Substantia nigra (tissue), 51 donors: ENCODE measurements at places on chromosomes 13 and 19.

DNA sequence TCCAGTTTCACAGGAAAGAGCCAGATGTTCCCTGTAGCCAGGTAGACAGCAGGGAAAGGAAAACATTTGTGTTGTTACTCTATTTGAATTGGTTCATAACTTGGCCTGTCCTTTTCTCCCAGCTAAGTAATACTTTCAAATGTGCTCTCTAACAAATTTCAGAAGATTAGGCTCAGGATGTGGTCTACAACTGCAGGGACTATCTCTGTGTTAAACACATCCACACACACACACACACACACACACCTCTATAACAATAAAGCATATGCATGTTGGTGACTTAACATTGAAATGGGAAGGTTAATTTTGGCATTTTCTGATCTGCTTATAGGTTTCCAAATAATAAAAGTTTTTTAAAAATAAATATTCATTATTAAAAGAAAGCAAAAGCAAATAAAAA is 316.0 kb upstream of the ARGLU1 start:
- no peak for DNase-seq

DNA sequence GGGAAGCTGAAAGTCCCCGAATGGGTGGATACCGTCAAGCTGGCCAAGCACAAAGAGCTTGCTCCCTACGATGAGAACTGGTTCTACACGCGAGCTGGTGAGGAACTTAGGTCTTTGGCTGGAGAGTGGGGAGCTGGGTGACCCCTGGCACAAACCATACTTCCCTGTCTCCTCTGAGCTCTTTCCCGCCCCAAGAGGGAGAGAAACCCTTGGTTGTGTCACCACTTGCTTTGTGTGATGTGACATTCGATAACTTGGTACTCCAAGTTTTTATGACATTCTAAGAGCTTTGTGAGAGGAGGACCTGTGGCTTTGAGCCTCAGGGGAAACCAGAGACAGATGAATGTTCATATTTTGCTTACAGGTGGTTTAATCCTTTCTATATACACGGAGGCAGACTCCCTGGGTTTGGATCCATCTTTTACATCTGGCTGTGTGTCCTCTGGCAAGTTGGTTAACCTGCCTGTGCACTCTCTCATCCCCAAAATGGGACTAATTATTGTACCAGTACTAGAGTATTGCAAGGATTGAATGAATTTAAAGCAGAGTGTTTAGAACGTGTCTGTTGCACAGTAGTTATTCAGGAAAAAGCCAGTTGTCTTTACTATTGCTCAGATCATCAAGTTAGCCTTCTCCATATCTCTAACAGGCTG is 1.2 kb downstream of the RPS19 start:
- no peak for DNase-seq

DNA sequence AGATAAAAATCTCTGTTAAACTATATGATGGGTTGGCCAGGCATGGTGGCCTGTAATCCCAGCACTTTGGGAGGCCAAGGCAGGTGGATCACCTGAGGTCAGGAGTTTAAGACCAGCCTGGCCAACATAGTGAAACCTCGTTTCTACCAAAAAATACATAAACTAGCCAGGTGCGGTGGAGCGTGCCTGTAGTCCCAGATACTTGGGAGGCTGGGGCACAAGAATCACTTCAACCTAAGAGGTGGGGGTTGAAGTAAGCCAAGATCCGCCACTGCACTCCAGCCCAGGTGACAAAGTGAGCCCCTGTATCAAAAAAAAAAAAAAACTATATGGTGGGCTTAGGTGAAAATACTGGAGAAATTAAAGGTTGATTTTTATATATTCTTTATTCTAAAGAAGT is 11.3 kb downstream of the TBC1D4 start:
- DNase-seq = no peak

- no peak for DNase-seq
Measured at GRCh38 chr13:108708921-108709320, 79.5 kb downstream of the MYO16 start.

DNA sequence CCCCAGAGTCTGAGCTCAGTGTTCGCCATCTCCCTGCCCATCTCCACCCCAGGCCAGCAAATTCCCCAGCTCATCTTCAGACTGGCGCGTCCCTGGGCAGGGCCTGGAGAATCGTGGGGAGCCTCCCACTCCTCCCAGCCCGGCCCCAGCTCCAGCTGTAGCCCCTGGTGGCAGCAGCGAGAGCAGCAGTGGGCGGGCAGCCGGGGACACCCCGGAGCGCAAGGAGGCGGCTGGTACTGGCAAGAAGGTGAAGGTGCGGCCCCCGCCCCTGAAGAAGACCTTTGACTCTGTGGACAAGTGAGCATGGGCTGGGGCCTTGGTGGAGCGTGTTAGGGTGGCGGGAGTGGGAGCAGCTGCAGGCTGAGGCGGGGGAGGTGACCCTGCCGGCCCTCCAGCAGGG is 8.4 kb upstream of the PRR19 start:
- DNase-seq = no peak

DNA sequence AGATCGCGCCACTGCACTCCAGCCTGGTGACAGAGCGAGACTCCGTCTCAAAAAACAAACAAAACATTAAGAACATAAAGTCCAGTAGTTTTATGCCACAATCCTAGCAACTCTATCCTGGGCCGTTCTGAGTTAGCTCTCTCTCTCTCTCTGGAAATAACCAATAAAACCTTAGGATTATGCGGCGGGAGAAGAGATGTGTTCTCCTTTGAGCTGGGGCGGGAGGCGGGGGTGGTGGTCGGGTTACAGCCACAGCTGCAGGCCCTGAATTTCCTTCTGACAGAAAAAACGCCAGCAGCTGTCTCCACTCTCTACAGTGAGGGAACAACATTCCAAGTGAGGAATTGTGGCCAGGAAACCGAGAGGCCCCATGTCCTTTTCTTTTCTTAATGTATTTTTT is 9.1 kb upstream of the PNMA8A start:
- DNase-seq = no peak

- DNase-seq = no peak
Measured at GRCh38 chr19:37763488-37763887, 15.9 kb downstream of the ZNF573 start.

DNA sequence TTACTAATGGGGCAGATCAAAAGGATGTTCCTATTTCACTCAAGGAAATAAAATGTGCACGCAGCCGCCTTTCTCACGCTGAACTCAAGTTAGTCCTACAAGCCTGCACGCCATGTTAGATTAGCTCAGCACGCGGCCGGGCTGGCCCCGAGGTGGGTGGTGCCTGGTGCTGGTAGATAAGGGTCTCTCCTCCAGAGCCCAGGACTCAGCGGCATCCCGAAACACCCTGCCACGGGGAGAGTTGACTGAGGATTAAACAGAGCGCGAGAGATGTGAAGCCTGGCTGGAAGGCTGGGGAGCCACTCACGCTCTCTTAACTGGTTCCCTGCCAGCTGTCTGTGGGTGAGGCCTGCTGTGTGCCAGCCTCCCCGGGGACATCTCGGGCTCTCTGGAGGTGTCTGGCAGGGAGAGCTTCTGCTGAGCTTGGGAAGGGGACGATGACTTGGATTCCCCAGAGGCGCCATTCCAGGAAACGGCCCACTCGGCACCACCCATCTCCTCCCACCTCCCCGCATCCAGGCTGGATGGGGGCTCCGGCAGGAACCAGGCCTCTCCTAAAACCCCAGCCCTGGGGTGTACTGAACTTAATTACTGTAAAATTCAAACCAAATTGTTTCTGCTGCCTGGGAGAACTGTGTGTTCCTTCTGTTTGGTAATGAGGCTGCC is 122.2 kb downstream of the KDM4B start:
- no peak for DNase-seq

- DNase-seq = no peak
Measured at GRCh38 chr13:32409561-32410421, 18.1 kb downstream of the N4BP2L1 start.

DNA sequence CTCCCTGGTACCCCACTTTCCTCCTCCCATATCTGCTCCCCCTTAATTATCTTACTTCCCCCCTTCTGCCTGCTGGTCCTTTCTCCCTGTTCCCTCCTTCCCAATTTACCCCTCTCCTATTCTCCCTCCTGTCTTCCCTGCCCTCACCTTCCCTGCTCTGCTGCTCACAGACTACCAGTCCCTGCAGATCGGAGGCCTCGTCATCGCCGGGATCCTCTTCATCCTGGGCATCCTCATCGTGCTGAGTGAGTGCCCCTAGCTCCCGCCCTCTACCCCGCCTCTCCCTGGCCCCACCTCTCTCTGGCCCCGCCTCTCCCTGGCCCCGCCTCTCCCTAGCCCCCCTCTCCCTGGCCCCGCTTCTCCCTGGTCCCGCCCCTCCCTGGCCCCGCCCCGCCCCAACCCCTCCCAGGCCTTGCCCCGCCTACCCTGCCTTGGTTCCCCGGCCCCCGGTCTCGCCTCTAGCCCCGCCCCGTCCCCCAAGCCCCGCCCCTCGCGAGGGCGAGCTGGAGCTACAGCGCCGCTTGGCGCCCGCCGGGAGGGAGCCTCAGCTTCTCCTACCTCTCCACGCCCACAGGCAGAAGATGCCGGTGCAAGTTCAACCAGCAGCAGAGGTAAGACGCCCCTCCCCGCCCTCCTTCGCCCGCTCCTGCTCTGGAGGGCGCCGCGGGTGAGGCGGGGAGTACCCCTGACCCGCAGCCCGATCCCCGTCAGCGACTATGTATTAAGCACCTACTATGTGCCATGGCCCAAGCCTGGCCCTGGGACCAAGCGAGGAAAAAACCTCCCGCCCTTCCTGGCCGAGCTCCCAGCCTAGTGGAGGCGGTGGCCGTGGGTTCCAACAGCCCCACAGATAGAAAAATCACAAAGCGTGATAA is 1.9 kb upstream of the FXYD7 start:
- peak; percentile 98 for DNase-seq

- no peak for DNase-seq
Measured at GRCh38 chr13:29474991-29475390, 120.5 kb downstream of the SLC7A1 start.

GRCh38 chr19:35141837-35142605 is 1.0 kb upstream of the FXYD7 start:
- no peak for DNase-seq

- no peak for DNase-seq
Measured at GRCh38 chr19:47228168-47228936, 2.6 kb downstream of the BBC3 start.

DNA sequence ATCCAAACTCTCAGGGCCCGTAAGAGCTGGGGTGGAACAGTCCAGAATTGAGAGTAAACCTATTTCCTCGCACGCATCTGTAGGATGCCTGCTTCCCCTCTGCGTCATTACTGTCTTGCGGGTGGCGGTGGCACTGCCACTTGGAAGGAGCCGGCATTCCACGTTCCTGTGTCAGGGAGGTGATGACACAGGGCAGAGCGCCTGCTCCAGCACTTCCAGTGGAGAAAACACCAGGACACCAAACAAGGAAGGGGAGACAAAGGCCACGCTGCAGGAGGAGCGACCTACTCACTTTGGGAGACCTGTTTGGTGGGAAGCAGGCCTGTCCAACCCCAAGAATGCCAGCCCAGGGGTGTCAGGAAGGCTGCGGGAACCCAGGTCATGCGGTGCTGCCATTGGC is 37.1 kb downstream of the PBX4 start:
- no peak for DNase-seq

- no peak for DNase-seq
Measured at GRCh38 chr19:1648459-1648849, 4.0 kb downstream of the TCF3 start.

DNA sequence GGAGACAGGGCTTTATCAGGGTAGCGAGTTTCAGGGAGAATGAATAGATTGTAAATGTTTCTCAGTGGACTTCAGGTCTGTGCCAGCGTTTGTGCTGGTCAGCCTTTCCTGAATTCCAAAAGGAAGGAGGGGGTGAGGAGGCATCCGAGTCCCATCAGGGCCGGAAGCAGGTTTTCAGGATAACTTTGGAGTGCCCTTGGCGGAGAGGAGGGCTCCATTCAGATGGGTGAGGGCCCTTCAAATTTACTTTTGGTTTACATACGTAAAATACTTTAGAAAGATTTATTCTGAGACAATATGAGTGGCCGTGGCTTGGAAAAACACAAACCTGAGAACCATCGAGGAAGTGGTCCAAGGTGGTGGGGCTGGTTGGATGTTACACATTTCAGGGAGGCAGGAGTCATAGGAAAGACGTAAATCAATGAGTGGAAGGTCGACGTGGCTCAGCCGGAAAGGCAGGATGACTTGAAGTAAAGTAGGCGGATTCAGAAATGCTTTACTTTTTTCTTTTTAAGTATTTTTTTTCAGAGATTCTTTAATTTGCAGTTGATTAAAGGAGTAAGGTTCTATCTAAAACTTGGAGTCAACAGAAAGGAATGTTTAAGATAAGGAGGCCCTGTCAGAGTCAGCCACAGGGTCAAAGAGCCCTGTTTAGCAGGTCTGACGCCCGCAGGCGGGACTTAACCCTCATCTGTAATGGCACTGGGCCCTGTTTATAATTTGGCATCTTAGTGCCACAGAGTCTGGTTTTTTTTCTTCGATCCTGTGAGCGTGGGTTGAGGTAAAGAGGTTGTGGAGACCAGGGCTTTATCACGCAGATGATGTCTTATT is 32.8 kb downstream of the ATP11A start:
- no peak for DNase-seq

- no peak for DNase-seq
Measured at GRCh38 chr13:80823472-80823871, 482.5 kb upstream of the SPRY2 start.

- DNase-seq = no peak
Measured at GRCh38 chr13:84126671-84127171, 244.4 kb upstream of the SLITRK1 start.

DNA sequence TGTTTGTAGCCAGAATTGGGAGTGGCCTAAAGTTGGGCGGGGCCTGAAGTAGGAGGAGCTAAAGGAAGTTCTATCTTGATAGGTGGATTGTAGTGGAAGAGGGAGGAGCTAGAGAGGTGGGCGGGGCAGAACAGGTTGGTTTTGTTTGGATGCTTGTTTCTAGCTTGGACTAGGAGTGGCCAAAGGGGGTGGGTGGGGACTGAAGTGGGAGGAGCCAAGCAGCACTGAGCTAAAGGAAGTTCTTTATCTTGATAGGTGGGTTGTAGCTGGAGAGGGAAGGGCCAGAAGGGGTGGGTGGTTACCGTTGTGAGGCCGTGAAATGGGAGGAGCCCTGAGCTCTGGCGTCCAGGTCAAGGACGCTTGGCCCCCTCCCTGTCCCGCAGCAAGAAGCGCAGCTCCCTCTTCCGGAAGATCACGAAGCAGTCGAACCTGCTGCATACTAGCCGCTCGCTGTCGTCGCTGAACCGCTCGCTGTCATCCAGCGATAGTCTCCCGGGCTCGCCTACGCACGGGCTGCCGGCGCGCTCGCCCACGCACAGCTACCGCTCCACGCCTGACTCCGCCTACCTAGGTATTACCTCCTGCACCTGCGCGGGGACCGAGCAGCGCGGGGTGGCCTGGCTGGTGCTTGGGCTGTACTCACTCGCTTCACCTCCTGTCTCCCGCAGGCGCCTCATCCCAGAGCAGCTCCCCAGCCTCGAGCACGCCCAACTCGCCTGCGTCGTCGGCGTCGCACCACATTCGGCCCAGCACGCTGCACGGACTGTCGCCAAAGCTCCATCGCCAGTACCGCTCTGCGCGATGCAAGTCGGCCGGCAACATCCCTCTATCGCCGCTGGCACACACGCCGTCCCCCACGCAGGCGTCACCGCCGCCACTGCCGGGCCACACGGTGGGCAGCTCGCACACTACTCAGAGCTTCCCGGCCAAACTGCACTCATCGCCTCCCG is 8.0 kb downstream of the DNASE2 start:
- DNase-seq = no peak
